ENCODE measurements at places on chromosomes 3 and 15.

- DNase-seq: no peak
These were observed 37.7 kb downstream of the SLC6A6 start for GRCh38 chr3:14440168-14440518.

GRCh38 chr3:42159706-42160472, 68.7 kb downstream of the TRAK1 start:
- DNase-seq: peak; percentile 92

- DNase-seq: no peak
These were observed 137.5 kb downstream of the LRRK1 start for GRCh38 chr15:101056366-101057334.

DNA sequence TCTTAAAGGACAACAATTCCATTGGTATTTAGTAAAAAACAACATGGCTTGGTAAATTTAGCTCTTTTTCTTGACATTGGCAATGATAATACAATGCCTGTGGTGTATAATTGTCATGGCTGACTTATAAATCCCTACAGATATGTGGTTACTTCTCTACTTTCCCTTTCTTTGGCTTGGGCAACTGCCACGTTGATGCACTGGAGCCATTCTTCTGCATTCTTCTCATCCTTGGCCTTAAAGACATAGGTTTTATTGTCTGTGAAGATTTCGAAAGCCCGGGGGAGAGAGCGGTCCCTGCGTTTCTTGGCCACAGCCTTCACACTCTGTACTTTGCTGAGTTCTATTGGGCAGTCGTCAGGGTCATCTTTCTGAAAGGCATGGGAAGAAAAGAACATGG, 101.1 kb upstream of the CCNL1 start:
- DNase-seq: no peak

DNA sequence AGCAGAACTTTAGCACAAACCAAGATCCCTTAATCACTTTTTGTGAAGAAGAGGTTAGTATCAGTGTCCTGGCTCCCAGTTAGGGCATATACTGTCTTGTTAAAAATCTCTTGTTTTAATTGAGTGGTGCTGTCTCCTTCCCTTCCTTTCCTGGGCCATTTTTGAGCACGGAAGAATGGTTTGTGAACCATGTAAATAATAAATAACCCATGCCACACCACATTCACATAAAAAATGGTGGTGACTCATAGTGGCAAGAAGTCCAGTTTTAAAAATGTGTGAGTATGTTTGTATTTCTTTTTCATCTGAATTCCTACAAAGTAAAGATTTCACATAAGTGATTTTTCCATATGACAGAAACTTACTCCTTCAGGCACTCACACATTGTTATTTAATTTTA, 59.1 kb upstream of the SPRED1 start:
- no peak for DNase-seq

DNA sequence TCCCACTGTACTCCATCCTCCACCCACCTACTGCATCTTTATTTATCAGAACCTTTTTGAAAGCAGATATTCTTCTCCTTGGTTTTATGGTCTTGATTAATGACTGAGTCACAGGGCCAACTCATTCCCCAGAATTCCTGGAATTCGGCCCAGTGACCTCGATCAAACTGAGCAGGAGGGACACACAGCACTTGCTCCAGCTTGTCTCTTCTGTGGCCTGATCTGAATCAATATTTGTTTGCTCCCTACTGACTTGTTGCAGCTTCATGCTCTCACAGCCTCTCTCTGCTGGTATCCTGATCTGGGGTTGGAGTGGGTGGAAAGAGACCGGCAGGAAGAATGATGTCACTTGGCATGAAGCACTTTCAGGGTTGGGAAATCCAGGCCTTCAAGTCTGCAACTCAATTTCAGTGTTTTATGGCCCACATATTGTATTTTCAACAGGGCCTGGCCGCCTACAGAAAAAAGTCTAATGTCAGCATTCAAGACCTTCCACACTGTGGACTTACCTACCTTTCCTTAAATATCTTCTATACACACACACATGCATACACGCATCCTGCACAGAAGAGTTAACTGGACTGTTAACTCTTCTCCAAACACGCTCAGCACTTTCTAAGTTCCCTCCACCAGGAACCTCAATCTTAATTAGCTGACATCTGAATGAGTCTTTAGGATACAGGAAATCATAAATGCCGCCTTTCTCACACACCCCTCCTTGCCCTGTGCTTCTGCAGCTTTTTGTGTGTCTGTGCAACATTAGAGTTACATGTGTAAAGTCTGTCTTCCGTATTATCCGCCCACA, 4.6 kb downstream of the ANXA2 start:
- peak; percentile 93 for DNase-seq

- DNase-seq: no peak
These were observed 240.3 kb downstream of the FEZF2 start for GRCh38 chr3:62133015-62133414.
